MG63 (cell line): ENCODE measurements at places on chromosomes 2 and 18. TPM values are rescaled to one million over a fixed set of nuclear protein-coding genes. Genes with fewer than 3 reads are reported as not detected.

The CPS1 gene
- 6.3 and 11.4 TPM in 2 replicates for total RNA-seq

The CHRNA1 gene
- not detected in 2 replicates for total RNA-seq

DNA sequence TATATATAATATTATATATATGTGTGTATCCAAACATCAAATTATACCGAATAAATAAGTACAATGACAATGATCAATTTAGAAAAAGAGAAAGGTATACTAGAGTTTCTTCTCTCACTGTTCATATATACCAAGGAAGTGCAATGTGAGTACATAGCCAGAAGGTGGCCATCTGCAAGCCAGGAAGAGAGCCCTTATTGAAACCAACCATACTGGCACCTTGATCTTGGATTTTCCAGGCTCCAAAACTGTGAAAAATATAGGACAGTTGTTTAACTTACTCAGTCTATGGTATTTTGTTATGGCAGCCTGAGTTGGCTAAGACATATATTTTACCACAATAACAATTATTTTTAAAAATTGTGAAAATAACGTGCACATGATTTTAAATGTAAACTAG is 1490.2 kb upstream of the SLC39A10 start:
- no peak for DNase-seq

GRCh38 chr2:78585871-78586270 is 439.6 kb upstream of the REG3G start:
- DNase-seq: no peak

The MC5R gene
- 0.69 and 0.99 TPM in 2 replicates for total RNA-seq

GRCh38 chr2:2524348-2524941 is 193.4 kb upstream of the MYT1L start:
- no peak for DNase-seq
